Common myeloid progenitor, CD34-positive (primary cell): ENCODE measurements at places on chromosomes 6 and 20.
A peak's percentile ranks its signal among the peaks of the same experiment; 100 is the strongest.

DNA sequence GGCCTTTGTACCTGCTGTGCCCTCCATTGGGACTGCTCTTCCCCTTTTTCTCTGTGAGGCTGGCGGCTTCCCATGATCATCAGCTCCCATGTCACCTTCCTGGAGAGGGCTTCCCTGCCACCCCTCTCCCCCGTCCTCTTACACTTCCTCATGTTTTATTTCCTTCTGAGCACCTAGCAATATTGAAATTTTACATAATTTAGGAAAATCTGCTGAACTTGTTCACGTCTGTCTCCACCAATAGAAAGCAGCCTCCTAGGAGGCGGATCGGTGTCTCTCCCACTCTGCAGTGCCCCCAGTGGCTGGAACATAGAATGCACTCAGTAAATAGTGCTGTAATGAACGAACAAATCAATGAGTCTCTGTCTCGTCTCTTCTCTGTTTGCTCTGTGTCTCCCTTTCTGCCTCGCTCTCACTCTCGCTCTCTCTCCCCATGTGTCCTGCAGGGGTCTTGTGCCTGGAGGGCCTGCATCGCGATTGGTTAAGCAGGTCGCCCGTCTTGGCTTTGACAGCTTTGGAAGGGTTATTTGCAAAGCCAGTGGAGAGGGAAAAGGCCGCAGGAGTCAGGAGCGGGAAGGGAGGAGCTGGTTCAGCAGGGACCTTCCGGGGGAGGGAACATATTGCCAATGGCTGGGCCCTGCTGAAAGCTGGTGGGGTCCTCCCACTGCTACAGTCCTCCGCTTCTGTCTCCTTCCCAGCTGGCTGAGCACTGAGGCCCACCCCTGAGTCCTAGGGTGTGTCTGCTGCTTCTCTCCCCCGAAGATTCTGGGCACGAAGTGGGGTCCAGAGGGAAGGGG, 12.1 kb upstream of the OCSTAMP start:
- peak; percentile 72 for DNase-seq

GRCh38 chr20:8601542-8601912, 467.4 kb upstream of the PLCB4 start:
- DNase-seq = no peak

DNA sequence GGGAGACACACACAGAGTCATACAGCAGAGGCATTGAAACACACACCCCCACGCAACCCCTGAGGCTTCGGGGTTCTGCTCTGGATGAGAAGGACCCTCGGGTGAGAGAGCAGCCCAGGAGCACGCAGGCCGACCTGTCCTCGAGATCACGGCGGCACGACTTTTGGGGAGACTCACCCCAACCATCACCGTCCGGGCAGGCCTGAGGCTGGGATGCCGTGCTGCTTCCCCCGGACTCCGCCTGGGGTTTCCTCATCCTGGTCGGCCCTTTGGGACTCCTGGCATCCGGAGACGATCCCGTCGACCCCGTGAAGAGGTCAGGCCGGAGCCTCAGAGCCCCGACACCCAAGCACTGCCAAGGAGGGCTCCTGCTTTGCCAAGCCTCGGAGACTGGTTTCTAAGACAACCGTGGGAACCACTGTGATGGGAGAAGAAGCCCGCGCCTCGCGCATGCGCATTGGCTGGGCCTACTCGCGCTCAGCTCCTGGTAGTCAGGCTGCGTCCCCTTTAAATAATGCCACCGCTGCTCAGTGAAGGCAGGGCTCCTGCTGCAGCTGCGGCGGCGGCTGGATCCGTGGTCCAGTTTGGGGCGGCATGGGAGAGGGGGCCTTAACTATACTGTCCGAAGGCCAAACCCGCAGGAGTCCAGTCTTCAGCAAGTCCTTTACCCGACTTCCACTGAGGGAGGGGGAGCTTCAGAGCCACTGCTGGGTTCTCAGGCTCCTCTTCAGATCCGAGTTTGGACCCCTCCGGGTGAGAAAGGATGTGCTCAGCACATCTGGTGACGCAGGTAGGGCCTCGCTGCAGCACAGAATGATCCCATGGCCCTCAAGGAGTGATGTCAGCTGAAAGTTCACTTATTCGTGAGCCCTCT, 171.4 kb upstream of the ZNF337 start:
- peak; percentile 76 for DNase-seq

DNA sequence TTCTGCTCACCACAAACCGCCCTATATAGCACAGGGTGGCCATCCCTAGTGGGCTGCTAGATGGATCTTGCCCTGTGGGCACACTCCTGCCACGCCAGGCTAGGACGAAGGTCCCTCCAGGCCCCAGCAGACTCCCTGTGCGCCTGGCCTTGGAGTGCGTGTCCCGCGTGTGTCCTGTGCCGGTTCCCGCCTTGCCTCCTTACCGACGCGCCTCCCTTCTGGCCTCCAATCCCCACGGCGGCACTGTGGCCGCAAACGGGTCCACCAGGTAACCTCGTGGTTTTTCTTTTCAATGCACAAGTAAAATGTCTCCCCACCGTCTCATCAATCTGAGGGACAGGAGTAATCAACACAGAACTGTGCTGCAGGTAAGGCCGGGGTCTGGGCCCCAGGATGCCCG, 133.8 kb upstream of the PHACTR3 start:
- no peak for DNase-seq

GRCh38 chr6:31041372-31041974, 31.2 kb downstream of the MUC22 start:
- DNase-seq = no peak

- no peak for DNase-seq
Measured at GRCh38 chr6:17466707-17467106, 73.3 kb downstream of the CAP2 start.

- peak; percentile 12 for DNase-seq
Measured at GRCh38 chr6:72649032-72649984, 27.4 kb downstream of the KCNQ5 start.

DNA sequence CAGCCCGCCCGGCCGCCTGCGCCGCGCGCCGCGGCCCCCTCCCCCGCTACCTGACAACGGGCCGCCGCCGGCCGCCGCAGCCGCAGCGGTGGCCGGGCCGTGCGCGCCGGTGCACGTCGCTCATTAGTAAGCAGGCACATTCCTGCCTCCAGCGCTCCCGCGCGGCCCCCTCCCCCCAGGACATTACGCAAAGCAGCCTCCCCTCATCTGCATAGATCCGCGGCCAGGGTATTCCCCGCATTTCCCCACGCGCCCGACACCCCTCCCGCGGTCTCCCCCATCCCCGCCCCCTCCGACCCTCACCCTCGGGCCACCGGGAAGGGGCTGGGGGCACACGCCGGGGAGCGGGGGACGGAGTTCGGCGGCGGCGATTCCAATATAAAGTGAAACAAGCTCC, at the start of gene HIVEP2:
HIVEP2 (minus strand) TSS at position 128 of the 397 bp plus-strand sequence. CDS start 170,438 bp downstream, outside the sequence.
- DNase-seq = peak; percentile 94
